ENCODE measurements at places on chromosomes 1 and 21. TPM values are rescaled to one million over a fixed set of nuclear protein-coding genes. Genes with fewer than 3 reads are reported as not detected.

GRCh38 chr1:114318961-114319360 lies 165.3 kb upstream of the SYT6 start:
- H3K27me3 ChIP-seq: no peaks in the 10 kb centered on the region
- no peaks in the 10 kb centered on the region for H3K36me3 ChIP-seq
- H3K27ac ChIP-seq: no peak overlapping the region
- no peak overlapping the region for H3K4me3 ChIP-seq

- no peaks in the 10 kb centered on the region for H3K27me3 ChIP-seq
- no peak overlapping the region for H3K4me3 ChIP-seq
- no peaks in the 10 kb centered on the region for H3K36me3 ChIP-seq
- no peak overlapping the region for H3K27ac ChIP-seq
- H3K4me1 ChIP-seq: peaks cover 16% of the 10 kb centered on the region
- no peak for DNase-seq
Measured at GRCh38 chr1:225885336-225885735, 3.2 kb upstream of the TMEM63A start.

- no peaks in the 10 kb centered on the region for H3K27me3 ChIP-seq
- DNase-seq: no peak
- no peaks in the 10 kb centered on the region for H3K36me3 ChIP-seq
- H3K4me1 ChIP-seq: no peaks in the 10 kb centered on the region
Measured at GRCh38 chr1:177255411-177255810, 84.7 kb downstream of the BRINP2 start.

DNA sequence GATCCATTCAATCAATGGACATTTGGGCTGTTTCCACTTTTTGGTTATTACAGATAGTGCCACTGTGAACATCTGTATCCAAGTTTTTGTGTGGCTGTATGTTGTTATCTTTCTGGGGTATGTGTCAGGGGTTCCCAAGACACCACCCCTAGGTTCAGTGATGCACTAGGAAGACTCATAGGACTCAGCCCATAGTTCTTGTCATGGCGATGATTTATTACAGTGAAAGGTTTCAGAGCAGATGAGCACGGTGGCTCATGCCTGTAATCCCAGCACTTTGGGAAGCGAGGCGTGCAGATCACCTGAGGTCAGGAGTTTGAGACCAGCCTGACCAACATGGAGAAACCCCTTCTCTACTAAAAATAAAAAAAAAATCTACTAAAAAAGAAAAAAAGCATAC lies 64.1 kb downstream of the MAN1C1 start:
- DNase-seq: no peak
- H3K27ac ChIP-seq: no peak overlapping the region
- peaks cover 43% of the 10 kb centered on the region for H3K4me1 ChIP-seq
- H3K27me3 ChIP-seq: no peaks in the 10 kb centered on the region

DNA sequence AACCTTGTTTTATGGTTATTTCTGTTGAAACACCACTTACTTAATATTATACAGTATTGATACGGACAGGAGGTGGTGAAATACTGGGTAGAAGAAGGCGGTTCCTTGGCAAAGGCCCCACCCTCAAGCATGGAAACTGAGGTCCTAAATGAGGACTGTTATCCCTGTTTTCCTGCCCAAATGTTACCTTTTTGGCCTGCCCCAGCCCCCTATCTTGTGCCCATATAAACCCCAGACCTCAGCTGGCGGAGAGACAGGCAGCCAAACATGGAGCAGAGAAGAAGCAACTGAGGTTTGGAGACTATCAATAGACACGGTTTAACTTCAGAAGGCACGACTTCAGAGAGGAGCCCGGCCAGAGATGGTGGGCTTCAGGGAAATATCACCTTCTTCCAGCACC lies 640.1 kb downstream of the PTPRU start:
- H3K4me1 ChIP-seq: no peaks in the 10 kb centered on the region
- no peak for DNase-seq
- no peak overlapping the region for H3K4me3 ChIP-seq
- no peak overlapping the region for H3K27ac ChIP-seq
- H3K36me3 ChIP-seq: no peaks in the 10 kb centered on the region
- H3K27me3 ChIP-seq: peaks cover 5% of the 10 kb centered on the region

DNA sequence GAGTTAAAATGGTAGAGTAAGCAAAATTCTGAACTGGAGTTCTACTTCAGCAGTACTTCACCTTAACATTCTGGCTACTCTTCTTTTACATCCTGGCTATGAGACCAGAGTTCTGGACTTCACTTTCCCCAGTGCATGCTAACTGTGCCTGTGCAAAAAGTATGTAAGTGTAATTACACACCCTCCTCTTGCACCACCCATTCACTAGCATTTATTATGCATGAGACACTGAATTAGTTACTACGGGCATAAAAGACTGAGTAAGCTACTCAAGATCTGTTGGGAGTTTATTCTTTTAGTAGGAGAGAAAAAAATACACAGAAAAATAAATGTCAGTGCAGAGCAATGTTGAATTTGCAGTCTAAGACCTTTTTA lies 87.2 kb downstream of the GIPC2 start:
- H3K4me3 ChIP-seq: no peak overlapping the region
- DNase-seq: no peak
- H3K36me3 ChIP-seq: no peaks in the 10 kb centered on the region
- H3K4me1 ChIP-seq: no peaks in the 10 kb centered on the region

DNA sequence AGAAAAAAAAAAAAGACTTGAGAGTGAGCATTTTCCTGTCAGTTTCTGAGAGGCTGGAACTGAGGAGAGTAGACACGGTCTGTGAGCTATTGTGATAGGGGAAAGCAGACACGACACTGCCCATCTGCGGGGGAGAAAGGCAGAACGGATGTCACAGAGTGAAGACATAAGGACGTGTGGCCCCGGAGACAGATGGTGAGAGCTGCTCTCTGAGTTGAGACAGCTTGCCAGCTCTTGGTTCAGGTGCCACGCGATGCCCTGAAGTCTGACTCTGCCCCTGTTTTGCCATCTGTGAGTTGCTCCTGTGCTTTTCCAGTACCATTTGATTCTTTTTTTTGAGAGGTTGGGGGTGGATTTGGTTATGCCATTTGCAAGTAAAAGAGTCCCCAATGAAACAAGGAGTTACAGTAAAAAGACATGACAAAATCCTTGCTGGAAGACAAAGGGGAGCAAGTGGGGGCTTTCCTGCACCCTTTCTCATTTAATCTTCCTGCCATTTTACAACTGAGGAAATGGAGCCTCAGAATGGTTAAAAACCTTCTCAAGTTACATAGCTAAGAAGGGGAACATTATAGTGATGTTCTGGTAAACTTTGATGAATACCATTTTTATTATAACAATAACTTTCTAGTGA lies 128.9 kb upstream of the DNAH14 start:
- no peaks in the 10 kb centered on the region for H3K36me3 ChIP-seq
- no peak overlapping the region for H3K27ac ChIP-seq
- H3K4me3 ChIP-seq: no peak overlapping the region
- H3K4me1 ChIP-seq: no peaks in the 10 kb centered on the region
- no peaks in the 10 kb centered on the region for H3K27me3 ChIP-seq
- DNase-seq: no peak

DNA sequence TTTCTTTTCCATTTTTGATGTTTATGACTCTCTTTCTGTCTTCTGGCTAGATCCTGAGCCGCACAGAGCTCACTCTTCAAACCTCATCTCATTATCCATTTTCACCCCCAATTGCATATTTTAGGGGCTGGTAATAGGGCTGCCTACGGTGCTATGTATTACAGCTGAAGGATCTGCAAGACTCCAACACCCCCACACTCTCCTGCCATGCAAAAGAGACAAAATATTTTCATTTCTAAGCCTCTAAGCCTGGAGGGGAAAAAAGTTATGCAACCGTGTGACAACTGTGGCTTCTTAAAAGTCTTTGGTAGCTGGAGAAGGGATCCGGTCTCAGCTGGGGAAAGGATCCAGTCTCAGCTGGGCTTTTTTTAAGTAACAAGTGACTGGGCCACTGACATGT lies 311.6 kb downstream of the NPHP4 start:
- no peak overlapping the region for H3K27ac ChIP-seq
- H3K27me3 ChIP-seq: no peaks in the 10 kb centered on the region
- H3K36me3 ChIP-seq: no peaks in the 10 kb centered on the region
- H3K4me1 ChIP-seq: no peaks in the 10 kb centered on the region
- H3K4me3 ChIP-seq: no peak overlapping the region

GRCh38 chr1:204357551-204358490 lies 1.9 kb downstream of the PLEKHA6 start:
- DNase-seq: no peak
- H3K36me3 ChIP-seq: no peaks in the 10 kb centered on the region
- peaks cover 3% of the 10 kb centered on the region for H3K27me3 ChIP-seq
- no peak overlapping the region for H3K27ac ChIP-seq
- no peak overlapping the region for H3K4me3 ChIP-seq

- no peaks in the 10 kb centered on the region for H3K36me3 ChIP-seq
- H3K27ac ChIP-seq: no peak overlapping the region
- no peaks in the 10 kb centered on the region for H3K4me1 ChIP-seq
- H3K4me3 ChIP-seq: no peak overlapping the region
- no peak for DNase-seq
Measured at GRCh38 chr1:51969038-51969705, 21.3 kb downstream of the RAB3B start.

DNA sequence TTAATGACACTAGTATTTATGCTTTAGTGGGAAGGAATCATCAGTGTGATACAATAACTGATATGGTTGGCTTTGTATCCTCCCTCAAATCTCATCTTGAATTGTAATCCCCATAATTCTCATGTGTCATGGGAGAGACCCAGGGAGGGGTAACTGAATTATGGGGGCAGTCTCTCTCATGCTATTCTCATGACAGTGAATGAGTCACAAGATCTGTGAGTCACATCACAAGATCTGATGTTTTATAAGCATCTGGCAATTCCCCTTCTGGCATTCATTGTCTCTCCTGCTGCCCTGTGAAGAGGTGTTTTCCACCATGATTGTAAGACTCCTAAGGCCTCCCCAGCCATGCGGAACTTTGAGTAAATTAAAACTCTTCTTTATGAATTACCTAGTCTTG lies 1760.3 kb downstream of the NCAM2 start:
- no peak for DNase-seq
- H3K27me3 ChIP-seq: no peaks in the 10 kb centered on the region
- no peaks in the 10 kb centered on the region for H3K36me3 ChIP-seq
- H3K27ac ChIP-seq: no peak overlapping the region

GRCh38 chr1:211752317-211752716 lies 76.9 kb upstream of the NEK2 start:
- DNase-seq: no peak
- no peak overlapping the region for H3K4me3 ChIP-seq
- no peak overlapping the region for H3K27ac ChIP-seq
- H3K36me3 ChIP-seq: peaks cover 11% of the 10 kb centered on the region

GRCh38 chr1:159113596-159114433 lies 37.2 kb upstream of the AIM2 start:
- no peak overlapping the region for H3K27ac ChIP-seq
- no peak overlapping the region for H3K4me3 ChIP-seq
- H3K27me3 ChIP-seq: no peaks in the 10 kb centered on the region
- no peaks in the 10 kb centered on the region for H3K36me3 ChIP-seq
- DNase-seq: no peak

DNA sequence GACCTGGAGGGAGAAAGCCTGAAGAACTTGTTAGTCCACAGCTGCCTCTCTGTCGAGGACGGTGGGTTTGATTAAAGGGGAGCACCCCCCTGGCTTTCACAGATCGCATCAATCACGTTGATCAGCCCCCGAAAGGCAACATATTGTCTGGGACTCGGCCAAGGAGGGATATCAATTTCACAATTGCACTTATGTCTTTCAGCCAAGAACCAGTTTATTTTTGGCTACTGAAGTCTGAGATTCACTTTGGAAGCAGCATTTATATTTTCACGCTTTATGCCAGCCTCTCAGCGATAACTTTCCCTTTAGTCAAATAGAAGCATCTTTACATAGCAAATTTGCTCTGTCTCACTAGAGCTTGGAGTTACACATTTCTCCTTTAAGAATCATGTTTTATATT lies 253.2 kb upstream of the RRP15 start:
- no peaks in the 10 kb centered on the region for H3K36me3 ChIP-seq
- H3K4me1 ChIP-seq: no peaks in the 10 kb centered on the region
- DNase-seq: no peak
- no peak overlapping the region for H3K4me3 ChIP-seq

DNA sequence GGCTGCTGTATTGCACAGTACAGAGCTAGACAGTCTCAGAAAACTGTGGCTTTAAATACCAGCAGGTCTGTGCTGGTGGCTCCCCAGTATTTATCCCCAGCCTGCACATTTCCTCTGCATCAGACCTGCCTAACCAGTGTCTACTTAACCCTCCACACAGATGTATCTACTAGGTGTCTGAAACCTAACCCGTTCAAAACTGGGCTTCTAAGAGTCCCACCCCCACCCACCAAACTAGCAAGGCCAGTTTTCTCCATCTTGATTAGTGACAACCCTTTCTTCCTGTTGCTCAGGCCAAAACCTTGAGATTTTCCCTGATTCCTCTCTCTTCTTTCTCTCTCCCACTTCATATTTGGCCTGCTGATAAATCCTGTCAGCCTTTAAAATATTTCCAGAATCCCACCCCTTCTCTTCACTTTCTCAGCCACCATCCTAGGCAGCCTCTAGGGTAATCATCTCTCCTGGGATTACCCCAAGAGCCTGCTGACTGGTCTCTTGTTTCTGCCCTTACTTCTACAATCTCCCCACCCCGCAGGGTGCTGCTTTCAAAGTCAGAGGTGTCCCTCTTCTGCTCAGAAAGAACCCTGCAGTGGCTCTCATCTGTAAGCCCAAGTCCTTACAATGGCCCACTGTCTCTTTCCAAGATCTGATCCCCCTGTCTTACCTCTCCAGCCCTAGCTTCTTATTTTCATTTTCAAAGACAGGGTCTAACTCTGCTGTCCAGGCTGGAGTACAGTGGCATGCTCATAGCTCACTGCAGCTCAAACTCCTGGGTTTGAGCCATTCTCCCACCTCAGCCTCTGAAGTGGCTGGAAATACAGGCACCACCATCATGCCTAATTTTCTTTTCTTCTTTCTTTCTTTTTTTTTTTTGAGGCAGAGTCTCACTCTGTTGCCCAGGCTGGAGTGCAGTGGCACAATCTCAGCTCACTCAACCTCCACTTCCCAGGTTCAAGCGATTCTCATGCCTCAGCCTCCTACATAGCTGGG lies 45.2 kb downstream of the H3-3A start:
- no peaks in the 10 kb centered on the region for H3K27me3 ChIP-seq
- DNase-seq: no peak
- no peak overlapping the region for H3K27ac ChIP-seq
- peaks cover 10% of the 10 kb centered on the region for H3K4me1 ChIP-seq

- peaks cover 26% of the 10 kb centered on the region for H3K27me3 ChIP-seq
- H3K36me3 ChIP-seq: no peaks in the 10 kb centered on the region
- H3K4me3 ChIP-seq: no peak overlapping the region
- DNase-seq: no peak
Measured at GRCh38 chr1:2018217-2019171, 651 bp upstream of the GABRD start.

RHBDL2 gene
- total RNA-seq: not detected

LDLRAD1 gene
- total RNA-seq: not detected

LCE2A gene
- total RNA-seq: not detected

TRIM58 gene
- 0.16 TPM for total RNA-seq

SH3BGR gene
- 4.5 TPM for total RNA-seq

CITED4 gene
- 1.7 TPM for total RNA-seq

RAP1GAP gene
- 0.44 TPM for total RNA-seq

OR2T11 gene
- total RNA-seq: not detected

IFNGR2 gene
- total RNA-seq: 3.1 TPM

IL22RA1 gene
- not detected for total RNA-seq

VHLL gene
- total RNA-seq: 0.35 TPM

ILF2 gene
- total RNA-seq: 379 TPM

APCS gene
- not detected for total RNA-seq

FCRL5 gene
- total RNA-seq: not detected

CRP gene
- total RNA-seq: not detected
